ENCODE measurements at places on chromosomes 2 and 18.

GRCh38 chr2:29587402-29588190, 333.8 kb downstream of the ALK start:
- DNase-seq, result no peak

DNA sequence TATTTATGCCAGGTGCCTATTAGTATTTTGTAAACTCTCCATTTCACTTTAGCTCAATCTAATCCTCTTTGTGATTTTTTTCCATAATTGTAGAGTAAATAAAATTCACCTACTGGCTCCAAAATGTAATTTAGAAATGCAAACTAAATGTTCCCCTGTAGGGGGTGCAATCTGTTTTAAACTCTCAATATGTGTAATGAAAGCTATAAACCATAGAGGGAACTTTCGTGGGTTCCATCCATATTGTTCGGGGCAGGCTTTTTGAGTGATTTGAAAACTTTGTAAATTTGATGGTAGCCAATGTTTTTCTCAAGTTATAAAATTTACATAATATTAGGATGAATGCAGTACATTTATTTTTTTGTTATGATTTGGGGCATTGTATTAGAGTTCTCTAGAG, 49.4 kb downstream of the TSPYL6 start:
- no peak for DNase-seq

- no peak for DNase-seq
Observed at GRCh38 chr18:36334798-36335197, 37.3 kb downstream of the FHOD3 start.

DNA sequence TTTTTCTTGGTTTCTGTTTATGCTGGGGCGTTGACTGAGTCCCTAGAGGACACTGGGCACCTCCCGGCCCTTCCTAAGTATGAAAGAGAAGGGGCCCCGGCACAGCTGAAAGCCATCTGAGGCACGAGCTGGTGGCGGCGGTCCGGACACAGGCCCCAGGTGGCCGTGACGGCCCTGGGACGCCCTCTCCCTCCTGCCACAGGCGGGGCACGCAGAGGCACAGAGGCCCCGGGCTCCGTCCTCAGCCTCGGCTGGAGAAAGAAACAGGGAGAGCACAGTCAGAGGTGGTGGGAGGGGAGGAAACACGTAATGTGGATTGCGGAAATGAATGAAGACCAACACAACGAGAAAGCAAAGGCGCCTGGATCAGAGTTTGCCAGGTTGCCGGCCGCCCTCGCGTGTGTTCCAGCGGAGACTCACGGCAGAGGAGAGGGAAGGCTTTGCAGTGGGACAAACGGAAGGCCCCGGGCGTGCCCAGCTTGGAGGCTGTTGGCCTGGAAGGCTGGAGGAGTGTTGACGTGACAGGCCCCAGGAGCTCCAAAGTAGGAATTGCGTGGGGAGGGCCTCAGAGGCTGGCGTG, 119.1 kb downstream of the PTGR3 start:
- DNase-seq, result no peak

DNA sequence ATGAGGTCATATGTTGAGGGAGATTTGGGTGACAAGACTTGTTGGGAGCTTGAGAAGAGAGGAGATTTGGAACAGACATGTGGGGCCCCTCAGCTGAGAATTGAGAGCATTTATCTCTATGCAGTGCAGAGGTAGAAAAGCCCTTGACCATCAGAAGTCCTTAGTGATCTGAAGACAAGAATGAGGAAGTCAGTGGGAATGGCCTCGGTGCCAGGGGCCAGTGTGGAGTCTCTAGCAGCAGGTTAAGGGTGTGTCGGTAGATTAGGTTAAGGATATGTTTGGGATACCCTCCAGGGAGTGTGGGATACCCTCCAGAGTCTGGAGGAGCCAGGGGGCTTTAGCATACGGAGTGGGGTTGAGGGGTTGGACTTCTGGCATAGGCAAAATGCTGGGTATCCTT, 41.6 kb downstream of the FBXO48 start:
- DNase-seq, result no peak

Data from activated gamma-delta T cell treated with anti-CD3 and anti-CD28 coated beads, Interleukin-2, amount 50 U/mL, for 16 hours (primary cell).